ENCODE measurements at places on chromosomes 13 and 19.

GRCh38 chr19:17755977-17756670 is 4.8 kb downstream of the FCHO1 start:
- peak; percentile 90 for ATAC-seq

DNA sequence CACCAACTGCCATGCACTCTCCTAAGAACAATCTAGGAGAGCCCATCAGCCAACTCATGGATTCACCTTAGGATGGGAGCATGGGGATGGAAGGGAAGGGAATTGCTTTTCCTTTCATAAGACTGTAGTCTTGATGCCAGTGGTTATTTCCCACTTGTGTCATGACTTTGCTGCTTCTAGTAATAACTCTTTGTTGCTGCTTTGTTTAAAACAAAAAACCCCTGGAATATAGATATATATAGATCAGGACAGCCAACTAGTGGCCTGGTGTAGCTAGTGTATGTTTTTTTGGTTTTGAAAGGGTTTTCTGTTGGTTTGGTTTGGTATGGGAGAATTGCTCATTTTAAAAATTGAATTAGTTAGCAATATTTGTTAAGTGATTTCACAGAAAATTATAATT is 39.3 kb upstream of the KCTD4 start:
- no peak for ATAC-seq

- no peak for ATAC-seq
Measured at GRCh38 chr19:18445262-18445948, 7.5 kb upstream of the ISYNA1 start.

DNA sequence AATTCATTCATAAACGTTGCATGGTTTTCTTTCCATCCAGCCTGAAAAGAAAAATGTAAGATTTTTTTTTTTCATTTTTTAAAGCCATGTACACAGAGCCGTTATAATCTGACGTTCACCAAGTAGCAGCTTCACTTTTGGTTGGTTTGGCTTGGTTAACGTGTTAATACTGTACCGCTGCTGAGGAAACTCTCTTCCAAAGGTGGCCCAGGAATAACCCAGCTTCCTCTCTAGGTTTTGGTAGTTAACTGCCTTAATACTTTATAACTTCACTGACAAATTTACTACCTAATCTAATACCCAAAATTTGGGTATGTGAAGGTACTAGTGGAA is 1.7 kb downstream of the INTS6 start:
- ATAC-seq: no peak

DNA sequence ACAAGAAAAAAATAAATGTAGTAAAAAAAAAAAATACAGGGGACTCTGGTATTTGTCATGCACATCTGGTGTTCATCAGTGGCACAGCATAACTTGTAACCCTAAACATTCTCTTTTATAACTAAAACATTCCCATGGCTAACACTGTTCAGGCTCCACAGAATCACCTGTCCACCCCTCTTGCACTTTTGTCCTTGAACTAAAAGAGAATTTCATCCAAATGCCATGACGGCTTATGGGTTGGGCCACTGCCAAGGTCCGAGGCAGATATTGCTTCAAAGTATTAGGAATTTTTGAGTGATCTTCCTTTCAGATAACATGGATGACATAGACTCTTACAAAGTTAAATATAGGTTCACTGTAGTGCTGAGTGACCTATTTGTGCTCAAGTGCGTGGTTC is 25.7 kb upstream of the SERP2 start:
- ATAC-seq: no peak

GRCh38 chr19:51094696-51095279 is 12.1 kb upstream of the KLK14 start:
- ATAC-seq: no peak

DNA sequence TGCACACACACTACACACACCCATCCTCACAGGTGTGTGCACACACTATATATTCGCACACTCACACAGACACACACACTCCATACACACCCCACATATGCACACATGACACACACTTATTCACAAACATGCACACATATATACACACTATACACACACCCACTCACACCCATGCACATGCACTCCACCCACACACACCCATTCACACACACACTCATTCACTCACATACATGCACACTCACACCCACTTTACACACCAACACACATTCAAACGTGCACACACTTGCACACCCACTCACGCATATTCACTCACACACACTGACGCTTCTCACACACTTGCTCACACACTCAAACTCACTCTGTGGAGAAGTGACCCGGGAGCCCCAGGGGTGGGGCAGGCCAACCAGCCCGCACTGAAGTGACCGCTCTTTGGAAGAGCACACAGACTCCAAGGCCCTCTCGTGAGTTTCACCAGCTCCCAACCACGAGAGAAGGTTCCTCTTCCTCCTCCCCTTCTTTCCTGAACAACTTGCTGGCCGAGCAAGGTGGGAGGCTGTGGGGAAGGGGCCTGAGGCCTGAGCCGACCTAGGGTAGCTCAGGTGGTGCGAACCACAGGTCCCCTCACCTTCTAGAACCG is 86.1 kb upstream of the TM9SF2 start:
- no peak for ATAC-seq

- peak; percentile 19 for ATAC-seq
Measured at GRCh38 chr13:23380534-23380933, 53.0 kb downstream of the SACS start.

GRCh38 chr13:87172166-87172835 is 498.9 kb upstream of the SLITRK5 start:
- ATAC-seq: no peak

GRCh38 chr13:113839536-113840204 is 24.2 kb downstream of the GAS6 start:
- ATAC-seq: no peak

- ATAC-seq: no peak
Measured at GRCh38 chr19:42095814-42096230, 19.9 kb downstream of the ZNF574 start.

DNA sequence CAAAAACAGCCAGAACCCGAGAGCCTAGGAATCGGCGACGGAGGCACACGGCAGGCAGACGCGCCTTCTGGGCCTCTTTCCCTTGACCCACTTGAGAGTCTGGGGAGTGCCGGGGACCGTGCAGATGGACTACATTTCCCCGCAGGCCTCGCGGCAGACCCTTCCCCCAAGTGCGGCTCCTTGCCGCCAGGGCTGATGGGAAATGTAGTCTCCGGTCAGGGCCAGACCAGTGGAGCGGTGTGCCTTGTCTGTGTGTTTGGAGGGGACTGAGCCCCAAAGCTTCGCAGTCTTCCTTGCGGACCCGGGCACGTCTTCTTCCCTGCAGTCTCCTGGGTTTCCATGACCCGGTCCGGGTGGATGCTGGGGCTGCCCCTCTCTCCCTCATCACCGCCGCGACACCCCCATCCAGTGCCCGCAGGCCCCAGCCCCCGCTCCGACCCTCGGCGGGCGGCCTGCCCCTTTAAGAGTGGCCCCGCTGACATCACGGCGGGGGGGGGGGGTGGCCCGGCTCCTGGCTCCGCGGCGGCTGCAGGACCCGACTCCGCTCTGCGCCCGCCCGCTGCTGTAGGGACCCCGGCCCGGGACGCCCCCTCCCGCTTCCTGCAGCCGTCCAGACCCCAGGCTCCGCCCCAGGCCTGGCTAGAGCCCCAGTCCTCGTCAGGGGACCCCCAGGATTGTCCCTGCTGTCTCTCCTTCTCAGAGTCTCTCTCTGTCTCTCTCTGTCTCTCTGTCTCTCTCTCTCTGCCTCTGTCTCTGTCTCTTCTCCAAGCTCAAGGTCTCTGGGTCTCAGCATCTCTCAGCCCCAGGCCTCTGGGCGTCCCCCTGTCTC is 758 bp upstream of the CACNG7 start:
- ATAC-seq: peak; percentile 91

- no peak for ATAC-seq
Measured at GRCh38 chr19:12272980-12273901, 21.4 kb downstream of the ZNF44 start.

DNA sequence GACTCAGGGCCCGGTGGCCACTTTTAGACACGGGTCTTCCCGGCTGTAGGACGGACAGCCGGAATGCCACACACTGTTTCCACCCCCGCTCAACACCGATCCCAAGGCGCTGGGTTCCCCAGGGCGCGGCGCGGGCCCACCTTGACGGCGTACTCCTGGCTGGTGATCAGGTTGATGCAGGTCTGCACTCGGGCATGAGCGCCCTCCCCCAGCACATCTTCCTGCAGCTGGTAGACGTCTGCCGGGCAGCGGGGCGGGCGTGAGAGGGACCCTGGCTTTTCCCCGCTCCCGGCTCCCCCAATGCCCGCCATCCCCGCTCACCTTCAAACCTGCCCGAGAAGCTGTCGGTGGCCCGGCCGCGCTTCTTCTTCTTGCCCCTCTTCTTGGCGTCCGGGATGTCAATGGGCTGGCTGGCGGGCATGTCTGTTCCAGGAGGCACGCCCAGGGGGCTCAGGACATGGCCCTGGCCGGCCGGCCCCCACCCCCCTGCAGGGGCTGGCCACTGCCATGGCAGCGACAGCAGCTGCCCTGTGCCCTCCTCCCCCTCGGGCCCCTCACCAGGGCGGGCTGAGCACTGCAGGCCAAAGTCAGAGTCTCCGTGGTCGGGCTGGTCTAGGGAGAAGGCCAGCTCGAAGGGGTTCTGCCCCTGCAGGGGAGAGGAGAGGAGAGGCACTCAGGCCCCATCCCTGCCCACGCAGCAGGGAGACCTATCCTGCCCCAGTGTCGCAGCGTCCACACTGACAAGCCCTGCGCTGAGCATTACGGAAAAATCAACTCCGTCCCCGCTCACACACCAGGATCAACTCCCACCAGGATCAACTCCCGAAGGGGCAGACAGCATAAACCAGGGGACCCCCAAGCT is 4.8 kb downstream of the MKNK2 start:
- ATAC-seq: no peak

DNA sequence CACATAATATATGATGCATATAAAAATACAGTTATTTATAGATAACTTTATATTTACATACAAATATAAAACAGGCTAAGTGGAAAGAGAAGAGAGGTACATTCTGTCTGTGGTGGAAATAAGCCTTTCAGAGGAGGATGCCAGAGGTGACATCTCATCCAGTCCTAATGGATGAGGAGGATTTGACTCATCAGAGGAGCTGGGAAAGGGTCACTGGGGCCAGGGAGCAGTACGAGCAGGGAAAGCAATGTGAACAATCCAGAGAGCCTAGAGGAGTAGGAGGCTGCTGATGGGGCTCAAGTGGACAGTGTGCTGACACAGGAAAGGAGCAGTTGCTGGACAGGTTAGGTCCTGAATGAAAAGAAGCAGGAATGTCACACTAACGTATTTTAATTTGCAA is 18.6 kb downstream of the NALCN start:
- ATAC-seq: peak; percentile 92

GRCh38 chr19:40692212-40692551 is 1.7 kb upstream of the NUMBL start:
- no peak for ATAC-seq

- no peak for ATAC-seq
Measured at GRCh38 chr13:51237887-51238286, 15.7 kb downstream of the FAM124A start.

DNA sequence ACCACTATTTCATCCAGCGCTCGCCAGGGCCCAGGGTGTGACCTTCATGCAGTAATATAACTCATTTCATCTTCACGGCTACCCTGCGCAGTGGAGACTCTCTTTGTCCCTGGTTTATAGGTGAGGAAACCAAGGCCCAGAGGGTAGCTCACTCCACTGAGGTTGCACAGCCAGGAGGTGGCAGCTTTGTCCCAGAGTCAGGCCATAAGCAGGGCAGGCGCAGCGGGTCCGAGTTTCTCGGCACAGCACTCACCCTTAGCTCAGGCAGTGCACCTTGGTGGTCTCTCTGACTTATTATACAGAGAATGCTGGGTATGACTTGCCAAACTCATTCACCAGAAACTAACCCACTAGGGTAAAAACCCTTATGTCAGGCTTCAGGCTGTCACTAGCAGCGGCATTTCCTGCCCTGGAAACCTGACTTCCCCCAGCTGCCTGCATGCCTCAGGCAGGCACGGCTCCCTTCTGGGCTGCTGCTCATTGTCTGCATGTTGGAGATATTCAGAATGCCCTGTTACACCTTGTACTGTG is 24.5 kb downstream of the PPP5C start:
- no peak for ATAC-seq

DNA sequence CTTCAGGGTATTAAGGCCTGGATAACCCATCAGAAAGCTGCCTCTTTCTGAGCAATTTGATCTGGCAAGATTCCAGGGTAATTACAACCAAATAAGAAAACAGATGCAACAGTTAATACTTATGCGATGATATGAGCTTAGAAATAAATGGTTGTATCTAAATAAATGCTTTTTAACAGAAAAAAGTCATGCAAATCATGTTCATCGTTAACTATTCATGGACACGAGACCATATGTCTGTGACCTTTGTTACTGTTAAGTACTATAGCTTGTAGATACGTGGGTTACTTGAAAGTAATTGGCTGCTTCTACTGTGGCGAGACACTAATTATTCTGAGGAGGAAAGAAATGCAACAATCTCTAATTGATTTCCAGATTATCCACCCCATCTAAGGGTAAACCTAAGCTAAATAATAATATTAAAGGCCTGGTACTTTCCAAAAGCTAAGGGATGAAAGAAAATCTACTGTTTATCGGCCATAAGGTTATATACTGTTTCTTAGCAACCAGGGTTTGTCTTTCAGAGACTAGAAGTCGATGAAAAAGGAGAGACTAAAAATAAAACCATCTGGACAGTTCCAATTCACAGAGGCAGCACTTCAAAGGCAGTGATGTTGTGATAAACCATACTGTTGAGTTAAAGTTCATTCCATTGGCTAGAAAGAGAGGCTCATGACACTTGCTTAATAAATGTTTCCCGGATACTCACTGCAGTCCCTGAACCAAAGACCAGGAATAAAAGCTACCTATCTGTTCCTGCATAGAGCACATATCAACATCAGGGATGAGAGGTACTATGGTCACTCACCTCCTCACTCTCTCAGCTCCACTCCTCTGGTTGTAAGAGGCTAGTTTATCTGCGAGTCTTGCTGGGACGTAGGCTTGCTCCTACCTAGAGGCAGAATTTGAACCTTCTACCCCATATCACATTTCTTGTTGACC is 1.5 kb downstream of the EPSTI1 start:
- ATAC-seq: peak; percentile 16

- no peak for ATAC-seq
Measured at GRCh38 chr13:113157929-113158747, at the start of gene PROZ. PROZ (plus strand) TSS chr13:113158648; CDS start chr13:113158661, 13 bp downstream.
